CD4-positive, alpha-beta memory T cell (primary cell): ENCODE measurements at places on chromosomes 6 and 20. TPM values are rescaled to one million over a fixed set of nuclear protein-coding genes. Genes with fewer than 3 reads are reported as not detected.

TSBP1 gene
- total RNA-seq = not detected

MMP24 gene
- 0.19 TPM for total RNA-seq

RPP21 gene
- 51.6 TPM for total RNA-seq

RIMS1 gene
- not detected for total RNA-seq

MAS1 gene
- total RNA-seq = not detected

CSTF1 gene
- 55.3 TPM for total RNA-seq
